ENCODE measurements at places on chromosomes 13 and 19.

DNA sequence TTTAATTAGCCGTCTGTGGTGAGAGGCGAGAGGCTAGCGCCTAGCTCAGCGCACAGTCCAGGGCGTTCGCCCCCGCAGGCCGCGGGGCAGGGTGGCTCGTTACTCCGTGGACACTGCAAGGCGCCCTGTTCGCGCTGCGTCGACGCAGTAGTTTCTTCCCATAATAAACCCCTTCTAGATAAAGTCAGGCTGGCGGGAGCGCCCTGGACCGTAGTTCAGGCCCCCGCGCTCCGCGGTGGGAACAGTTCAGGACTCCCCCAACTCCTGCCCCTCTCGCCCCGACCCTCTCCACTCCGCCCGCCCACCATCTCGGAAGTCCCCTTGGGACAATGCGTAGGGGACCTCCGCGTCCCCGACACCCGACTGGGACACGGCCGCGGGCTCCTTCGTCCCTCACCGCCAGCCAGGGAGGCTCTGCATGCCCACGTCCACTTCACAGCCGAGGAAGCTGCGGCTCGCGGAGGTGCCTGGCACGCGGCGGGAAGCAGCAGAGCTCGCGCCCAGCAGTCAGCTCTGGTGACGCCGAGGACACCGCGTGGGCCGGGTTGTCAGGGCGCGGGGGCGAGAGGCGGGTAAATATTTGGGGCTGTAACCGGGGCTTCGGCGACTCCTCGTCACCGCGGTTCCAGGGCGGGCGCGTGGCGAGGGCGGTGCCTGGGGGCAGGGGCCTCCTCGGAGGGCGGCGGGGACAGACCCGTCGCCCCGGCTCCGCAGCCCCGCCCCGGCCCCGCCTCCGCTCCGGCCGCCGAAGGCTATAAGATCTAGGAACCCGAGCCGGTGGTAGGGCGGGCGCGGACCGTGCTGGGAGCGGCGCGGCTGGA is at the start of gene RGCC:
Gene RGCC (plus strand): TSS at position 783 of the 821 bp plus-strand sequence. CDS start 158 bp downstream, outside the sequence.
- DNase-seq: peak; percentile 92

DNA sequence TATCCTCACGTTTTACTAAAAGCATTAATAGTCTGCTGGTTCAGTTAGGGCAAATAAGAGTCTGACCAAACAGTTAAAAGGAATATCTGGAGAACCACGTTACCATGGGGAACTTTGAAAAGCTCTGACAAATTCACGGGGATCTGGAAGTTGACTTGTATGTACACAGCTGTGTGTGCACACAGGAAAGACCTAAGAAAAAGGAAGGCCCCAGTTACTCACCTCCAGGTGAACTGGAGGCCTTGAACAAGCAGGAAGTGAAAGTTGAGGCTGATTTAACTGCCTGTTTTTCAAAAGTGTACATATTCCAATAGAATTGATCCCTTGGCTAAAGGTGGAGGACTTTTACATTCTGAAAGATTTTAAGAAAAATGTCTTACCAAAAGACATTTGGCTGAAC is 1891.6 kb upstream of the PCDH20 start:
- no peak for DNase-seq

DNA sequence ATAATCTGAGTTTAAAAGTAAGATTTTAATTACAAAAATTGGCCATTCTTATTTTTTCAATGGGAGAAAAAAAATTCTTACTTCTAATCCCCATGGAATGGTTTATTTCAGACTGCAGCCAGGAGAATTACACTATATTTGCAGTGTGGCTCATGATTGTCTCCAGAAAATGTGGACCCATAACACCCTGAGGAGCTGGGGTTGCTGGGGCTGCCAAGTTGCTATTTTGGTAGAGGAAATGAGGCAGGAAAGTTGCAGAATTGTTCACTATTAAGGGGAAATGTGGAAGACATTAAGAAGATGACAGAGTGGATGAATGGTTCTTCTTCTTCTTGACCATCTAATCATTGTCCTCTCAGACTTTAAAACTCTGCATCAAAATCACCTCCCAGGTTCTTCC is 4.6 kb upstream of the SCEL start:
- no peak for DNase-seq

- no peak for DNase-seq
Observed at GRCh38 chr13:44969551-44970484, 19.5 kb downstream of the NUFIP1 start.

DNA sequence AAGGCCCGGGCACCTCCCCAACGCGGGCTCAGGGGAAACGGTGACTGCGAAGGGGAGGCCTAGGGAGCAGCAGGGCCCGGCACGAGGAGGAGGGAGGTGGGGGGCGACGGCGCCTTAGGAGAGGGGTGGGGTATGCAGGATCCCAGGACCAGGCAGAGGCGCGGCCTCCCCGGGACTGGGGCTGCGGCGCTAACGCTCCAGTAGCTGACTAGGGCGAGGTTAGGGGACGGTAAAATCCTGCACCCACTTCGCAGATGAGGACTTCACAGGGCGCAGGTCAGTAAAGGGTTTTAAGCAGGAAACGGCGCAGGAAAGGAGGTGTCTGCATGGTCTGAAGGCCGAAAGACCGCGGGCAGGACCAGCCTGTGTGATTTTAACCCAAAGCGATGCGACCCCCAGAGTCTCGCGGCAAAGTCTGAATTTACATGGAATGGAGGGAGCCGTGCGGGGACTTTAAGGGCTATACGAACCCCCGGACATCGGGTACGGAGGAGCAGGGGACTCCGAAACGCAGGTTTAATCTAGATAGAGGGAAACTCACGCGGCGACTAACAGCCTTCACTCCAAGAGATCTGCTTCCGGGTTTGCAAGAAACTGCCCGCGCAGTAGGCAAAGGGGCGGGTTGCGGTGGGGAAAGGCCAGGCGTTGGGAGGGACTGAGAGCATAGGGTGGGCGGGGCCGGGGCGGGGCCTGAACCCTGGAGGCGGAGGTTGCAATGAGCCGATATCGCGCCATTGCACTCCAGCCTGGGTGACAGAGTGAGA is at the start of gene ZNF665:
Gene ZNF665 (minus strand): TSS at position 588 of the 764 bp plus-strand sequence. CDS start 10,460 bp downstream, outside the sequence.
- peak; percentile 52 for DNase-seq

DNA sequence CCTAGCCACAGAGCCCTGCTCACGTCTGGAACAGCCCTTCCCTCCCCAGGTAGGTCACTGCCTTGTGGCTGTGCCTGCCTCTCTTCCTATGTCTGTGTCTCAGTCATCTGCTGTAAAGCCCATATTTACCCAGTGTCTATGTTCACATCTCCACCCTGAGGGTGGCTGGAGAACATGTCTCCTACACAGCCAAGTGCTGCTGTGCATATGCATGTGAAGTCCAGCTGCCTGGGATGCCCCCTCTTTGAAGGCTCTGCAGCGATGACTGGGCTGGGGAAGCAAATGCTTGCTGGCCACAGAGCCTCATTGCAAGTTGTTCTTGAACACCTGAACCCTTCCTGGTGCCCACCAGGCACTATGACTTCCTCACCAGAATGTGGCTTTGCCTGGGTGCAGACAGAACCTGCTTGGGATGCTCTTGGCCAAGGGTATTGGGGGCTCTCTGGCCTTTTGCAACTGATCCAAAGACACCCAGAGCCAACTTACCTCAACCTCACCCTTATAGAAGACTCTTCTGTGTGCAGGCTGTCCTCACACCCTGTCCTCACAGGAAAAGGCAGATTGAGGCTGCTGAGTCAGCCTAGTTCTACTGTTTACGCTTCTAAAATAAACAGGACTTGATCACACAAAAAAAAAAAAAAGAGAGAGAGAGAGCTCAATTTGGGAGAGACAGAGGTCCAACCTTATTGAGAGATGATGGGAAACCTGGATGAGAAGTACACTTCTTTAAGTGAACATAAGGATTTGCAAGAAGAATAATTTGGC is 26.5 kb downstream of the MRPL57 start:
- DNase-seq: no peak

GRCh38 chr13:65830411-65831205 is 1399.5 kb downstream of the PCDH9 start:
- DNase-seq: no peak

DNA sequence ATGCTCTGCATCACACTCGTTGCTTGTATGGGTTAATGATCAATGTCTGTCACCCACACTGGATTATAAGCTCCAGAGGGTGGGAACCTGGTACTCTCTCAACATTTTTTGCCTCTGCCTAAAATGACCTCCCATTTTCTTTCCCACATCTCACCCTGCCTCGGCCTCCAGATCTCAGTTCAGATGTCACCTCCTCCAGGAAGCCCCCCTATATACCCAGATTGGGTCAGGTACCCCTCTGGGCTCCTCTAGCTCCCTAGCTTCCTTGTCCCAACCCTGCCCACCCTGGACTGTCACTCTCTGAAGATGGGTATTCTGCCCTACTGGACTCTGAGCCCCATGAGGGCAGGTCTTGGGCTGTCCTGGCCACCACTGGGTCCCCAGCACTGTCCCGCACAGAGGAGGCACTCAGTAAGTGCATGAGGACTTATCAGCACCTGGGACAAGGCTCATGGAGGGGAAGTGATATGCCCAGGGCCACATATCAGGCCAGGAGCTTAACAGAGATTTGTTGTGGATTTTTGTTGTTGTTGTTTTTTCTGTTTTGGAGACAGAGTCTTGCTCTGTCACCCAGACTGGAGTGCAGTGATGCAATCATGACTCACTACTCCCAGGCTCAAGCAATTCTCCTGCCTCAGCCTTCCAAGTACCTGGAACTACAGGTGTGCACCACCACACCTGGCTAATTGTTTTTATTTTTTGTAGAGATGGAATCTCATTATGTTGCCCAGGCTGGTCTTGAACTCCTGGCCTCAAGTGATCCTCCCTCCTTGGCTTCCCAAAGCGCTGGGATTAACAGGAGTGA is 23.8 kb downstream of the PRKD2 start:
- no peak for DNase-seq

- no peak for DNase-seq
Observed at GRCh38 chr13:44786756-44787155, 202.5 kb downstream of the NUFIP1 start.

DNA sequence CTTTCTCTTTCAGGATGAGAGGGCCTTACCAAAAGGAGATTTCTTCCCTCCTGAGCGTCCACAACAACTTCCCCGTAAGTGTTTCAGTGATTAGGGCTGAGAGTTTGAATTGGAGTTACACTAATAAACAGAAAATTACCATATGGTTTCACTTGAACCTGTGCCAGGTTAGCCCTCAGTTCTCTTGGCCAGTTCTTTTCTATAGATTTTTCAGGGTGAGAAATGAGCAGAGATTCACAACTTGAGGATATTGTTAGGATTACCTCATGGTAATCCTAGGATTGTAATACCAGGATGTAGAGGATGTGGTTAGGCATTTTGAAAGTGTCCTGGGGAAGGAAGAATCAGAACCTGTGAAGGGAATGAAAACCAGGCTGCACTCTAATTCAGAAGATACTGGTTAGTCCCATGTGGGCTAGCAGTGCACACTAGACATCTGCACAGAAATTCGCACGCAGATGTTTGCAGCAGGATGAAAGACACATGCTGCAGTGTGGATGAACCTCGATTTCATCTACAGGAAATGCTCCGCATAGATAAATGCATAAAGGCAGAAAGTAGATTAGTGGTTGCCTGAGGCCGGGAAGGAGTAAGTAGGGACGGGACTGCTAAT is 24.1 kb downstream of the HNRNPM start:
- no peak for DNase-seq

GRCh38 chr13:60348097-60348496 is 48.9 kb upstream of the TDRD3 start:
- no peak for DNase-seq

DNA sequence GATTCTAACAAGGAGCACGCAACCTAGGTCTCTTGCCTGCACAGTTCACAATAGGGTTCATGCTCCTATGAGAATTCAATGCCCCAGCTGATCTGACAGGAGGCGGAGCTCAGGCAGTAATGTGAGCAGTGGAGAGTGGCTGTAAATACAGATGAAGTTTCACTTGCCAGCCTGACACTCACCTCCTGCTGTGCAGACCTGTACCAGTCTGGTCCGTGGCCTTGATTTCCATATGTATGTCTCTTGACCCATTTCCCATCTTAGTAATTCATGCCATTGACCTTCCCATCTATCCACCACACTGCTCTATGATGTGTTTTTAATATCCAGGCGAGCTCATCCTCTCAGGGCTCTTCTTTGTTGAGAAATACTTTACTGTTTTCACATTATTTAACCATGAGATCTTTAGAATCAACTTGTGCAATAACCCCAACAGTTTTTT is 95.2 kb downstream of the LRCH1 start:
- DNase-seq: no peak

DNA sequence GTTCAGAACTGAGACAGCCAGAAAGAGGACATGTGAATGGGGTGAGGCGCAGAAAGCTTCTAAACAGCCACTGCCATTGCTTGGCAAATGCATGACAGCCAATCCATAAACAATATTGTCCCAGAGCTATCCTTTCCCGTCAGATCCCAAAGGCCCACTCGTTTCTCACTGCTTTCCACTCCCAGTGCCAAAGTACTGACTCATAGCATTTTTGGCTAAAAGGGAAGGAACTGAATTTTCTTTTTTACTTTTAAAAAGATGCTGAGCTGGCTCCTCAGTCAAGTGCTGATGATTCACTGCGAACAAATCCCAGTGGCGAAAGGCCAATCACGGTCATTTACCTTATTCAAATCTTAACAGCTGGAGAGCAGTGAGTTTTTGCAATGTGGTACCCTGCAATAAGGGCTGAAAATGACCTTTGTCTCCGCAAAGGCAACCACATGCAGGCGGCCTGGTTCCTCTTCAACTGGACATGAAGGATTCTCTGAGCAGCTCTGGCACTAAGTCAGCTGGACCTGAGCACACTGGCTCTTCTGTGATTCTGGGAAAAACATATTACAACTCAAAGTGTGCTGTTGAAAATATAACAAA is 151.7 kb downstream of the DCLK1 start:
- DNase-seq: no peak

GRCh38 chr13:52004511-52005170 is 6.6 kb downstream of the ATP7B start:
- DNase-seq: no peak

DNA sequence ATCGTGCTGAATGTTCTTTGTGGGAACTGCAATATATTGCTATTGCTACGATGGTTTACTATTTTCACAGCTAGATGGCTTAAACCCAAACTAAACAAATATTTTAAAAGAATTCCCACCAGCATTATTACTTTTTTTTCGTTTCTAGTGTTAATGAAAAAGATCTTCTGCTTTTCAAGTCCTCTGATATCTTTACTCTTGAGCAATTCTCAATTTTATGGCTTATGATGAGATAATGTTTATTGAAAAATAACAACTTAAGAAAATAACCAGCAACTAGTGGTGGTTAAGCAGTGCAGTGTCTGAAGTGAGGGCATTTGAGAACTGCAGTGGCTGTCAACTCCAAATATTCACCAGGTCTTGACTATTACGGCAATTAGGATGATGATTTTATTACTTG is 360.4 kb downstream of the ENOX1 start:
- no peak for DNase-seq

- no peak for DNase-seq
Observed at GRCh38 chr13:66128201-66128600, 1101.9 kb downstream of the PCDH9 start.
